Endothelial cell of umbilical vein (primary cell): ENCODE measurements at places on chromosomes 13 and 19. TPM values are rescaled to one million over a fixed set of nuclear protein-coding genes. Genes with fewer than 3 reads are reported as not detected.
A peak's percentile ranks its signal among the peaks of the same experiment; 100 is the strongest.

DPP9 gene
- 31.5 and 38.3 TPM in 2 replicates for polyA plus RNA-seq

PROSER1 gene
- 34.2 and 38.3 TPM in 2 replicates for polyA plus RNA-seq

CD33 gene
- not detected in 2 replicates for polyA plus RNA-seq

OR7D2 gene
- 0.05 TPM in 1 of 2 replicates, not detected in the other for polyA plus RNA-seq

PLIN4 gene
- 0.01 TPM in 1 of 2 replicates, not detected in the other for polyA plus RNA-seq

POSTN gene
- 0.29 and 0.41 TPM in 2 replicates for polyA plus RNA-seq

GRCh38 chr19:6721773-6722172 is 1.3 kb upstream of the C3 start:
- DNase-seq, result no peak

DNA sequence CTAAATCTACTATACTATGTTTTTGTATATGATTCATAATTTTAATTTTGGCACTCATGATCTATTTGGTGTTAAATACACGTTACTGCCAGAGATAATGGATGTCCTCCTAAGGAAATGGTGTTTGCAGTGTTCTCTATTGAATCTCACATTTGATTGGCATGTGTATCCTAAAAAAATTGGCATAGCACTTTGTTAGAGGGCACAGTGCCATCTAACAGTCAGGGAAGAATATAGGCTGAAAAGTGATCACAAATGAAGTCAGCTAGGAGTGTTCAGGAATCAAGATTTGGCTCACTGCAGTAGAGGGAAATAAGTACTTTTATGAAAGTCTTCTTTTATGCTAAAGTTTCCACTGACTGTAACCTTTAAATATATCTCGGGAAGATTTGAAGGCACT is 624.6 kb downstream of the GPC6 start:
- no peak for DNase-seq

DNA sequence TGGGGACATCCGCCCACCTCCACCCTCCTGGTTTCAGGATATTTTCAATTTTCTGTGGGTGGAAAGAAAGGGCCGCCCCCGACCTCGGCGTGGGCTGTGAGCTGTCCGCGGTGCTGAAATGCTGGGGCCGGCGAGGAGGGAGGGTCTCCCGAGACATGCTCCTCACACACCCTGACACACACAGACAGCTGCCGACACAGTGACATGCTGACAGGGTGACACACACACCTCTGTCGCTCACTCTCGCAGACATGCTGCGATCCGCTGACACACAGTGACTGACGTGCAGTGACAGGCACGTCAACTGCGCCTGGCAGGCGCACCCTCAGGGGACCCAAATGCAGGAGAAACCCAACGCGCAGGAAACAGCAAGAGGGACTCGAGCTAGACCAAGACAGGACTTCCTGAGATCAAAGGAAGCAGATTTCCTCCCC is 25.1 kb upstream of the MEIS3 start:
- DNase-seq, result no peak

DNA sequence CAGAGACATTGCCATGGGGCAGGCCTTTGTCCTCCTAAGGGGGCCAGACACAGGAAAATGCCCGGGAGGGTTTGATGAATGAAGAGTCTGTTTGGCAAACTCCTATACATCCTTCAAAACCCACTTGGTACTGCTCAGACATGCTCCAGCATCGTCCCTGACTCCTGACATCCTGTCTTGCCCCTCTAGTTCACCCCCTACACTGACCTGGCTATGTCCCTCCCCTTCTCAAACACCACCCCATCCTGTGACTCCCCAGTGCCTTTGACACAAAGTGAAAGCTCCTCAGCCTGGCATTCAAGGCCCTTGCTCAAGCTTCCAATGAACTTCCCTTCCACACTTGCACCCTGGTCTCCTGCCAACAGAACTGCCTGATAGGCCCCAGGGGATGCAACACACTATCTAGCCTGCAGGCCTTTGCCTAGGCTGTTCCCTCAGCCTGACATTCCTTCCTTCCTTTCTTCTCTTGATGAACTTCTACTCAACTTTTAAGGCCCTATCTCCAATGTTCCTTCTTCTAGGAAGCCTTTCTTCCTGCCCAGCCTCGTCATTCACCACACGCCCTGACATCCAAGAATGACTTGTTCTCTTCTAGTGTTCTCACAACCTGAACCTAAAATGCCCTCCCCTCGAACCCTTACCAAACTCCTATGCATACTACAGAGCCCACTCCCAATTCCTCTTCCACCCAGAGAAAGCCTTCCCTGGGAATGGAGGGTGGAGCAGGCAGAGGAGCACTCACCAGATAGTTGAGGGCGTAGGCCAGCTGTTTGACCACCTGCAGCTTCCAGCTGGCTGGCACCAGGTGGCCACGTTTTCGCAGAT is 12.4 kb downstream of the JAK3 start:
- no peak for DNase-seq

DNA sequence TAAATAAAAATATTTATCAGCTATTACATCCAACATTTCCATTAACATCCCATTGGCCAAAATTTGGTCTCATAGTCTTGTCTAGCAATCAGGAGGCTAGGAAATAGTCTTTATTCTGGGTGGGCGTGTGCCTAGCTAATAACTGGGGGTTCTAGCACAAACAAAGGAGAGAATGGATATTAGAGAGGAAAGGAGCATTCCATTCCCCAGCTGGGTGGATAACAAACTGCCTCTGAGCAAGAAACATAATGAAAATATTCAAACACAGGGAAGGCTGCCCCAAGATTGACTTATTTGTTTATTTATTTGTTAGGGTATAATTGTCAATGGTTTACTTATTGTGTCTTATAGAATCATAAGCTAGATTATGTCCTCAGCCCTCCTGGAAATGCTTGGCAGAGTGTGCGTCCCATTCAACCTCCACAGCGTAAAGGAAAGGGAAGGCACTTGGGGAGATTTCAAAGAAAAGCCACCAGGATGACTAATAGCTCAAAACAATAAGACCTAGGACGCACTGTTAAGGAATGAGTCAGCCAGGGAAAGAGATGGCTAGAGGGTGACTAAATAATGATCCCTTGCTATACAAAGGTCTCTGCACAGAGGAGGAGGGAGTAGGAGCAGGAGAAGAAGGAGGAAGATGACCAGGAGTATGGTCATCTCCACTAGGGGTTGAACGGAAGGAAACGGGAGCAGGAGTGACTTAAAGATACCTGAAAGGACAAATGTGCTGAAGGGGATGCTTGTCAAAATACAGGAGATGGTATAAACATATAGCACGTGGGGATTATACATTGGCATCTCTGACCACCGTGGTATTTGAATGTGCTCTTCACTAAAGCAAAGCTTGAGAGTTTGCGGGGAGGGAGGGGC is 23.5 kb upstream of the USP12 start:
- DNase-seq, result peak; percentile 97
